Dorsolateral prefrontal cortex (tissue), 122 donors: ENCODE measurements at places on chromosomes 2 and 18. TPM values are rescaled to one million over a fixed set of nuclear protein-coding genes. Genes with fewer than 3 reads are reported as not detected.

DNA sequence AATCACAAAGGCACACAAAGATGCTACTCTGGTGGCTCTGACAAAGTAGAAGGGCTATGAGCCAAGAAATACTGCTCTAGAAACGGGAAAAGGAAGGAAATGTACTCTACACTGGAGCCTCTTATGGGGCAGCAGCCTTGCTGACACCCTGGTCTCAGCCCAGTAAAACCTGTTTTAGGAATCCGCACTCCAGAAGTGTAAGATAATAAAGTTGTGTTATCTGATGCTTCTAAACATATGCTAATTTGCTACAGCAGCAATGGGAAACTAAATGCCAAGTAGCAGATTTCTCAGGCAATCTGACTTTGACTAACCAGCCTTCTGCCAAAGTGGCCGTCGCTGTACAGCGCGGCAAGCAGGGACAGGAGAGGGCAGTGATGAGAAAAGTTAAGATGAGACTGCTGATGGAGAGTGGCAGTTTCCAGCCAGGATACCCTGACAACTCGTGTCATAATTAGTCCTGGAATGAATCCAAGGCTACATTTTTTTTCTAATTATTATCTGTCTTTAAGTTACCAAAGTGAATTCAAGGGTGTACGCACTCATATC is 99.0 kb downstream of the NETO1 start:
- DNase-seq, result no peak

- DNase-seq, result no peak
Measured at GRCh38 chr2:152730591-152731333, 12.3 kb downstream of the ARL6IP6 start.

- DNase-seq, result no peak
Measured at GRCh38 chr18:23629444-23629946, 33.2 kb downstream of the ANKRD29 start.

- DNase-seq, result no peak
Measured at GRCh38 chr2:69983392-69983966, 22.0 kb upstream of the ASPRV1 start.

GRCh38 chr18:76405681-76406356 is 89.2 kb downstream of the ZNF516 start:
- peak; percentile 62 for DNase-seq

- no peak for DNase-seq
Measured at GRCh38 chr18:34773378-34773777, 63.3 kb downstream of the DTNA start.

DNA sequence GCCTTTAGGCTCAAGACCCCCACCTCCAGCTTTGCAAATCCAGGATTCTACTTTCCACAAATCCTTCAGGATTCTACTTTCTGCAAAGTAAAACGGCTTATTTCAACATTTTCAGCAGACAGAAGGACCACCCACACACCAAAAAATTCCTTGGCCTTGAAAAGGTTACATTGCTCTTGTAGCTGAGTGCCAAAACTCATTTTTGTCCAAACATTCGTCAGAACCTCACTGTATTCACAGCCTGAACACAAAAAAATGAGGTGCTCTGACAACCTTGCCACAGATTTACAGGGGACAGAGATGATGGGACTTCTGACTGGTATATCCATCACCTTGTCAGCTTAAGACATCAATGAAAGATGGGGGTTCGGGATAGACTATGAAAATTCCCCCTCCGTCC is 63.0 kb upstream of the COX7A2L start:
- DNase-seq, result no peak

DNA sequence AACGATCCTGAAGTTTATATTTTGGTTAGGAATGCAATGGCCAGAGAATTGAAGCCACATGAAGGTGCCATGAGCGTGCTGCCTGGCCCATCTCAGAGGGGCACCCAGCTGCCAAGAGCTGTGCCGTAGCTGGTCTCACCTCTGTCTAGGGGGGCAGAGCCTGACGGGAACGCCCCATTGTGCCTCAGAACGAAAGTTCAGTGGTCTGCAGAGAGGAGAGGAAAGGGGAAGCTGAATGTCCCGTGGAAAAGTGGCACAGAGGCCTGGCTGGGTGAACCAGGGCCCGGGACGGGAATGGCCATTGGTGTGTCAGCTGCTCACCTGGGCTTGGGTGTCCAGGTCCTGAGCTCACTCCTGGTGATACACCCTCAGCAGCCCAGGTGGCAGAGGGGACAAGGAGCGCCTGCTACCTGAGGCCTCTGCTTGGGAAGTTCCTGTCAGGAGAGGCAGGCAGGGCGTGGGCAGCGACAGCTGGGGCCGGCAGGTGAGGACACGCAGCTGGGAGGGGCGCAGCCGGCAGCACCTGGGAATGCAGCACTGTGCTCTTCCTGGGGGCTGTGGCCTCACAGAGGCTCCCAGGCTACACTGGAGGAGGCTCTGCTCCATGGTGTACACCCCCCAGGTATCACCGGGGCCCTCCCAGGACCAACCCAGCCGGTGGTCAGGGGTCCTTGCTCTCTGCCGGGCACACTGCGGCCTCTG is 67.3 kb downstream of the PARD6G start:
- no peak for DNase-seq

- no peak for DNase-seq
Measured at GRCh38 chr2:23697256-23698075, 229.5 kb downstream of the ATAD2B start.

GRCh38 chr2:176118601-176119339 is 2.2 kb downstream of the HOXD10 start:
- DNase-seq, result no peak

GRCh38 chr18:27411911-27412310 is 226.8 kb upstream of the CHST9 start:
- DNase-seq, result no peak

DNA sequence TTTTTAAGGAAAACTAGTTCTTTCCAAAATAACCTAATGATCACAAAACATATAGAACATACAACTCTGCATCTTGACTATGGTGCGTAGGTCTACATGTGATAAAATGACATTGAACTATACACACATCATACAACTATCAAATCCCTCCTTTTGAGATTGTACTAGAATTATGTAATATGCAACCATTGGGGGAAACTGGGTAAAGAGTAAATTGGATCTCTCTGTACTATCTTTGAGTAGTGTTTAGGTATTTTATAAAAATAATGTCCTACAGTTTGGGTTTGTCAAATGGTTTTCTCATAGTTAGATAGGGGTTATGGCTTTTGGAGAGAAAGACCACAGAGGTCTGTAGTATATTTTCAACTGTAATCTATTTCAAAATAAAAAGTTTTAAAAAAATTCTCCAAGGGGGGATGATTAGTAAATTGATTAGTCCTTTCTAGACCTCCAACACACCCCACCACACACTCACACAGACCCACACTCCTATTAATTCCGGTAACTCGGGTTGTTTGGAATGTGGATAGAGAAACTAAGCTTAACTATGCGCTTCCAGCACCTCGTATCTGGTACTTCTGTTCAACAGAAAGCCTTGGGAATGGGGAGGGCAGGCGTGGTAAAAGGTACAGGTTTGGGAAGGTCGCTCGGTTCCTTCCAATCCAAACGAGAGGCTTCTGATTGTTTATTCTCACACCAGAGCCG is 695 bp upstream of the BIRC6 start:
- no peak for DNase-seq

DNA sequence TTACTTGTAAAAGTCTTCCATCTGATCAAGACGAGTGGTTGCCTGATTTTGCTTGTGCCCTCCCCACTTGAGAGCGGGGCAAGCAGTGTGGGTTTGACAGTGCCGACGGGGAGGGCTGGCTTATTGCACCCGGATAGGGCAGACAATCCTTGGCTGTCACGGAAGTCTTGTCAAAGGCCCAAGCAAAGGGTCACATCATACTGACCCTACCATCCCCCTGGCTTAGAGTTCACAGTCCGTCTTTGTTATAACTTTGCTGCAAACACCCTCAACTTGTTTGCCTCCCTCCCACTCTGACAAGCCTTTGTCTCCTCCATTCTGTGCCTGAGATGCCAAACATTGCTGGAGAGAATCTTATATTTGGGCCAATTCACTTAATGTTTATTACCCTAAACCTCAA is 165.9 kb upstream of the MSH6 start:
- DNase-seq, result no peak

- no peak for DNase-seq
Measured at GRCh38 chr2:8566774-8567468, 114.9 kb upstream of the ID2 start.

- DNase-seq, result no peak
Measured at GRCh38 chr2:219643788-219644398, 16.5 kb downstream of the SLC4A3 start.

DNA sequence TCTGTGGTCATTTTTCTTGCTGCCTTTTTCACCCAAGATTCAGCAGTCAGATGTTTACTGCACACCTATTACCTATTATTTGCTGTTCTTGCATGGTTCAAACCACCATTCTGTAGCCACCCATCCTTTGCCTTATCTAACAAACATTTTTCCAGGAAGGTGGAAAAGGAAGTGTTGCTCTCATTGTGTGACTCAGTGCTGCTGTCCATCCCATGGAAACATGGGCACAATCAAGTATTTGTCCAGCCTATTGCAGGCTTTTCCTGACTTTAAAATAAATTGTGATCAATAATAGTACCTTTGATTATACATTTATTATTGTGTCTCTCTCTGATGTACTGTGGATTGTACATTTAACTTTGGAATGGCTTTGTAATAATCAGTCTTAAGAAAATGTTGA is 53.2 kb downstream of the USP14 start:
- no peak for DNase-seq

DNA sequence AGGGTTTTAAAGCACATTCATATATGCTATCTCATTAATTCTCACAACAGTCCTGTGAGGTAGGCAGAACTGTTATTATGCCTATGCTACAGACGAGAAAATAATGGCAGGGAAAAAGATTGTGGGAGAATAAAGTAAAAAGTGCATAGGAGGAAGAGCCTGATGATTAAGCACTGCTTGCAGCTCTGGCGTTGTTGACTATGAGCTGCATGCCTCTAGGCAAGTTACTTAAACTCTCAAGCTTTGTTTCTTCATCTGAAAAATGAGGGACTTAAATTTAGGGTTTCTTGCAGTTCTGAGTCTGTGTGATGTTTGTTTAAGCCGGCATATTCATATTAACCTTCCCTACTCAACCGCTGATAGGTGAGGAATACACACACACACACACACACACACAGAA is 51.6 kb upstream of the RAPH1 start:
- no peak for DNase-seq

DNA sequence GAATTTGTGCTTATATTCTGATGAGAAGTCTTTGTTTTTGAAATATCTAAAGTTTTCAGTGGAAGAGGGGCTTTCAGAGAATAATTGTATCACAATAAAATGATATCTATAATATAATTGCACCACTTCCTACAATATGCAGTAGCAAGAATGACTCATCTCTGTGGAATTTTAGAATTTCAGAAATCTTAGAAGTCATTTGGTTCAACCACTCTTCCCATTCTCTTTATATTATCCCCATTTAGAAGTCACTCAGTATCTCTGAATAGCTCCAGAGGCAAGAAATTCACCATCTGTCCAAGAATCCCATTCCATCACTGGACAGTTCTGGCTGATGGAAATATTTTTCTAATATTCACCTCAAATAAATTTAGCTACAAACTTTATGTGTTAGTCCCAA is 59.3 kb upstream of the CCDC68 start:
- DNase-seq, result no peak

GRCh38 chr2:36146765-36147164 is 208.8 kb upstream of the CRIM1 start:
- no peak for DNase-seq

GRCh38 chr18:70289351-70290312 is 787 bp downstream of the SOCS6 start:
- peak; percentile 60 for DNase-seq

DNA sequence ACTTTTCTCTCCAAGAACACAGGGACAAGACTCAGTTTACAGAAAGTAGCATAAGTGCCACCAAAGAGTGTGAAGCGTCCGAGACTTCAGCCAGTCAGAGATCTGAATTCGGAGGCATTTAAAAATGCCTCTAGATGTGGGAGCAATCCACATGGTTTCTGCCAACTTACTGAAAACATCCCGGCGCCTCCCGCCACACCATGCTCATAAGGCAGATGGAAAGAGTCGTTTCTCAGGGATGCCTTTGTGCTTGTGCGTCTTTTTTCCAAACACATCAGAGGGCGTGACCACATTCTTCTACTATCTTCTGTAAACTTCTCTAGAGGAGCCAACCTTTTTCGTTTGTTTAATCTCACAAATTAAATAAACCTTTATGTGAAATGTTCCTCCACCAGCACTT is 88.7 kb downstream of the NRP2 start:
- no peak for DNase-seq

DNA sequence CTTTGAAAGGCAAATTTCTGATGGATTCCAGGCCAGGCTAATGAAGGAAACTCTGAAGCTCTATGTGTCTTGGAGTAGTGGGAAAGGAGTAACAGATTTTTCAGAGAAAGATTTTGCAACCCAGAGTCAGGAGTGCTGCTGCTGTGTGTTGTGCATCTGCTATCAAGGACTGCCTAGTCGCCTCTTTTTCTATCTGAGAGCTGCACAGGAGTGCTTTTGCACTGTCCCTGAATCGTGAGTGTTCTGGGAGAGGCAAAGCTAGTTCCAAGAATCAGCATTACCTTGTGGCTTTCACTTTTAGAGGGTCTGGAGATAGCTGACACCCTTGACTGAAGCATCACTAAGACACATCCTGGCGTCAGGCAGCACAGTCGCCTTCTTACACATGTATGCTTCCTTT is 336.4 kb downstream of the PARD3B start:
- DNase-seq, result no peak

Gene RAB17
- total RNA-seq, result 5.0 TPM

Gene MFSD2B
- total RNA-seq, result 1.5 TPM

Gene TMEM237
- total RNA-seq, result 34.7 TPM

Gene EFR3B
- 87.2 TPM for total RNA-seq

Gene FARSB
- total RNA-seq, result 28.3 TPM

Gene CASP8
- total RNA-seq, result 2.3 TPM

Gene POU3F3
- total RNA-seq, result 82.6 TPM

Gene FZD7
- 4.0 TPM for total RNA-seq

Gene ACKR3
- 9.4 TPM for total RNA-seq

Gene RNF152
- total RNA-seq, result 15.3 TPM

Gene PRKAG3
- not detected for total RNA-seq

Gene INHBB
- 5.6 TPM for total RNA-seq

Gene KATNAL2
- 24.1 TPM for total RNA-seq

Gene SLC5A7
- not detected for total RNA-seq
